ENCODE measurements at places on chromosomes 5 and 9.

DNA sequence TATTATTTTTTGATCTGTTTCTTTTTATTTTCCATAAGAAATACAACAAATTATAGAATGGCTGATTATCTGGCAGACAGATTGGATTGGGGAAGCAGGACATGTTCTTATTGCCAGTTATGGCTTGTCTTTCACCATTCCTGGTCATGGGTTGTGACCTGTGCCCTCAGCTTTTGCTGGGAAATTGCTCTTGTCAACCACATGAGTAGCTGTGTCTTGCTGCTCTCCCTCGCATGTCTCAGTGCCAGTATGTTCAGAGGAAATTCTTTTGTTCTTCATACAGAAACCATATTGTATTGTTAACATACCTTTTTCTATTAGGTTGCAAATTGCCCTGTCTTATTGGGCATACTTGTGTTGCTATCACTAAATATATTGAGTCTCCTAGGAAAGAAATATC lies 344.1 kb downstream of the OSTF1 start:
- no peak for DNase-seq

GRCh38 chr9:137095664-137096517 lies 9.1 kb downstream of the MAN1B1 start:
- DNase-seq, result peak; percentile 89

- DNase-seq, result no peak
These were observed 33.8 kb downstream of the ERGIC1 start for GRCh38 chr5:172867761-172868435.

DNA sequence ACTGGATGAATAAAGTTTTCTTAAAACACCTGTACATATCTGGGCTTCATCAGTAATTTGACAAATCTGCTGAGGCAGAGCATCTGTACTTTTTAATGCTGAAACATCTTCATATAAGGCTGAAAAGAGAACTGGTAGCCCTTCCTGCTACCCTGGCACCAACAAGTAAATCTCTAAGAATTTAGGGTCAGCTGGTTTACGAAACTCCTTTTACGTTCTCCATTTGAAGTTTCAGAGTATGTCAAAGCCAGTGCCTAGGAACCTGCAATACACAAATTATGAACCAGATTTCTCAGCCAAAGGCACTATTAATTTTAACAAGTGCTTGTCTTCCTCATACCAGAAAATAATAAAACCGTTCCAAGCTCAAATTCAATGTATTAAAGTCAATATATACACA lies 3.8 kb downstream of the ZFAND5 start:
- no peak for DNase-seq

- DNase-seq, result no peak
These were observed 1.3 kb upstream of the OR13J1 start for GRCh38 chr9:35871545-35871944.

DNA sequence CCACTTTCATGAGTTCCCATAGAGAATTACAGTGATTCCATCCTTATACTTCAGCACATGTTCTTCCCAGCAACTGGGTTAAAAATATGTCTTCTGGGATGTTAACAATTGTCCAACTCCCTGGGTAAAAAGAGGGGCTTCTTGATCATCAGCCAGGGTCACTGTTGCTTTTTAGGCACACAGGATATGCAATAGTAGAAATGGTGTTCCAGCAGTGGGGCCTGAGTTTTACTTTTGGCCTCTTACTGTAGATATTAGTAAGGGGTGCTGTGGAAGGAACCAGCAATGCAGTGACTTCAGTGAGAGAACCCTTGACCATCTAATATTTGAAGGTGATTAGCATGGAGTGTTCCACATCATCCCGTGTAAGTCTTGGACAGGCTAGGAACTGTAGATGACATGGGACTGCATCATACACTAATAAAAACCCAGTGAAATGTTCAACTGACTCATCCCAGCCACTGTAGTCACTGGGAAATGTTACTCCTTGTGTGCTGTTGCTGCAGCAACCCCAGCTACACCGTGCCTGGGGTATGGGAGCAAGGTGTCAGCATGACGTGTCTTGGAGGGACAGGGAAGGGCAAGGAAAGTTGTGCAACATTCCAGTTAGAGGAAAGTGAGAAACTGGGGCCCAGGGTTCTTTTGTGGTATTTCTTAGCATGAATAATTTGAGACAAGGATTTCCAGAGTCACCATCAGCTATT lies 610.9 kb downstream of the RAB3C start:
- DNase-seq, result no peak

- DNase-seq, result no peak
These were observed 4.3 kb downstream of the GNA14 start for GRCh38 chr9:77643871-77644270.

DNA sequence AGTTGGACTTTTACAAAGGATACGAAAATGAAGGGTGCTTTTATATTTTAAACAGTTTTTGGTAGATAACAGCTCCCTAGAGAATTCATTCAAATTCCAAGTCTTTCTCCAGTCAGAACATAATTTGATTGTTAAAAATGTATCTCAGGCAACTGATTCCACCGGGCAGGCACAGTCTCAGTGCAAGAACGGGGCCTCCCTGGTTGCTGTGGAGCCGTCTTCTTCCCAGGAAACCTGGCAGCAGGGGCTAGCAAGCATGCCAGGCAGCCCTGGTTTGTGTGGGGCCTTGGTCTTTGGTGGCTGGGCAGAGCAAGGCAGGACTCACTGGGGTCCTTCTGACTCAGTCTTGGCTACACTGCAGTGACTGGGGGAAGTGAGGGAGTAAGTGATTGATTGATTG lies 143.5 kb downstream of the NXNL2 start:
- no peak for DNase-seq

DNA sequence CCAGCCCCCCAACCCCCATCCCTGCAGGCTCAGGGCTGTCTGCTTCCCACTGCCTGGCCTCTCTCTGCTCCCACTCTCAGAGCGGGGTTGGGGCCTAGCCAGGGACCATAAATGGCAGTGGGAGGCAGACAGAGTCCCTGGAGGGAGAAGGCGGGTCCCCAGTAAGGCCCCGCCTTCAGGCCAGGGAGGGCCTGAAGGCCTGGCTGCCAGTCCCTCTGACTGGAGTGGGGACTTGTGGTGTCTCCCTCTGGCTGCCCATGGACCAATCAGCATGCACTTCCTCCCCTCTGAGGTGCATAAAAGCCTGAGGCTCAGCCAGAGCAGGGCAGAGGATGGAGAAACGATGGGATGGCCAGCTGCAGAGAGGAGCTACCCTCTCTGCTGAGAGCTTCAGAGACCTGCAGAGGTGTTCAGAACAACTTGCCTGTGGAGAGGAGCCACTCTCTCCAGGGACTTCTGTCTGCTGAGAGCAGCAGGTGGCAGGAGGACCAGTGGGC lies 2.7 kb upstream of the BTNL9 start:
- no peak for DNase-seq

DNA sequence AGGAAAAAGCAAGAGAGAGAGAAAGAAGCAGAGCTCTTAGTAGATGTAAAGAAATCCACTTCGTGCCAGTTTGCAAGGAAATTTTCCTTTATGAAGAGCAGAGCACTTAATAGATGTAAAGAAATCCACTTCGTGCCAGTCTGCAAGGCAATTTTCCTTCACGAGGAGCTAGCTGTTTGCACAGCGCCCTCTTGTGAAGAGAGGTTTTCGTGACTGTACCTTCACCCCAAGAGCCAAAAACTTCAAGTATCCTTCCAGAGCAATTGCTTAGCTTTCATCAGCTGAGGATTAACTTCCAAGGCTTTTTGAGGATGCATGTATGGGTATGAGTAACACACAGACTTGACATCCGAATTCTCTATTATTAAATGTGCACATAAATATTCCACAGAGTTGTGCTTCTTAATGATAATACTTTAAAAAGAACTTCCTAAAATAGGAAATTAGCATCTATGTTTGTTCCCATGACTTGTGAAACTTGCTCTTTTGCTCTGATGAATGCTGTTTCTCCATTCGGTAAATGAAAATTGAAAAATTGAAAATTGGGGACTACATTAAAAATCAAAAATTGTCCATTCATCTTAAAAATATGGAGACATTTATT lies 525.6 kb downstream of the PDE4D start:
- DNase-seq, result peak; percentile 43

GRCh38 chr5:89260254-89260653 lies 377.3 kb upstream of the MEF2C start:
- no peak for DNase-seq

GRCh38 chr9:36781533-36781932 lies 208.8 kb downstream of the MELK start:
- DNase-seq, result no peak

DNA sequence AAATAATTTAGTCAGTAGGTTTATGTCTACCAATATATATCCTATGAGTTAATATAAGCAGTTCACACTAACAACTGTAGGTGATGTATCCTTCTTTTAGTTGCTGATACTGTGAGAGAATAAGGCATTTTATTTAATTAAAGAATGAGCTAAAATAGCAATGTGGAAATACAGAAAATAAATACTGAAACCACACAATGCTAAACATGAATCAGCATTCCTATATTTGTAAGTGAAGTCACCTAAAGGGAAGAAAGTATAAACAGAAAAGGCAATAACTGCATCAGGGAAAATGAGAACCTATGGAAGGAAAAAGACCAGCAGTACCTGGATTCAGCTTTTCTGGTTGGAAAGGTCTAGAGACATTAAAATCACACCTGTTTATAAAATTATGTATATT lies 336.0 kb downstream of the PDE4D start:
- no peak for DNase-seq

DNA sequence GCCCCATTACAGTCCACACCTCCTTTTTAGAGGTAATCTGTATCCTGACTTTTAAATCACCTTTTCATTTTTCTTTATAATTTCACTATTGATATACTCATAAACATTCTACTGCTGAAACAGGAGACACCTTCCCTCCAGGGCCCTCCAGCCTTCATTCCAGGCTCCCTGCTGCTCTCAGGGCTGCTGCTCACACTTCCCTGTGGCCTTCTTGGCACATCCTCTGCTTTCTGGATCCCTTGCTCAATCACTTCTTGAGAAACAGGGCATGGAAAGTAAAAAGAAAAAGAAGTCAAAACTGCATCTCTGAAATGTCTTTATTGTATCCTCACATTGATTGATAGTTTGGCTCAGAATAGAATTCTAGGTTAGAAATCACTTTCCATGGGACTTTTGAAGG lies 19.3 kb upstream of the WNT8A start:
- no peak for DNase-seq

DNA sequence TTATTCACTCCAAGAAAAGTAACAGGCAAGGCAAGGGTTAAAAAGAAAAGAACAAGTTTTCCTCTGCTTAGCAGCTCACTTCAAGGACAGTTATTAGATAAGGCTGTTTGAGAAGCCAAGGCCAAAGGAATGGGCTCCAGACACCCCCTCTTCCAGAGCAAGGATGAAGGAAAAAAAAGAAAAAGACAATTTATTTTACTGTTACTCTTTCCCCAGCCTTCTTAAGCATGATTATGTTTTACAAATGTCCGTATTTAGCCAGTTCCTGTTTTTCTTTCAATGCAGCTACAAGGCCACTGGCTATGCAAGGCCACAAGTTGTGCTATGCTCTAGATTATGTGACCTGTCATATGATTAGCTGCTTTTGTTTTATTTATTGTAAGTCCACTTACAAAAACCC lies 106.5 kb upstream of the SIMC1 start:
- no peak for DNase-seq

DNA sequence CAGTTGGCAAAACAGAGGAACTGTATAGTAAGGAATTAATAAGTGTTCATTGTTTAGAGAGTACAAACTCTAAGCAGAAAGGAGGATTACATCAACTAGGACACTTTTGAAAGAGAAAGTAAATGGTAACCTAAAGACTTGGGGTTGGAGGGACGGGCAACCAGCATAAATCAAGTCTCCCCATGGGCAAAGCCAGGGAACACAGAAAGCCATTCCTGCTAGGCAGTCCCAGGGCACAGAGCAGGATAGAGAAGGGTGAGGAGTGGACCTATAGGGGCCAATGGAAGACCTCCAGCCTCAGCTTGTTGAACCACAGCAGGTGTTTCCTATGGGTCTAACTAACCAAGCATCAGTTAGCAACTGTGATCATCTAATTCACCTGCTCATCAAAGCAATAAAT lies 9.2 kb upstream of the ERAP1 start:
- no peak for DNase-seq

DNA sequence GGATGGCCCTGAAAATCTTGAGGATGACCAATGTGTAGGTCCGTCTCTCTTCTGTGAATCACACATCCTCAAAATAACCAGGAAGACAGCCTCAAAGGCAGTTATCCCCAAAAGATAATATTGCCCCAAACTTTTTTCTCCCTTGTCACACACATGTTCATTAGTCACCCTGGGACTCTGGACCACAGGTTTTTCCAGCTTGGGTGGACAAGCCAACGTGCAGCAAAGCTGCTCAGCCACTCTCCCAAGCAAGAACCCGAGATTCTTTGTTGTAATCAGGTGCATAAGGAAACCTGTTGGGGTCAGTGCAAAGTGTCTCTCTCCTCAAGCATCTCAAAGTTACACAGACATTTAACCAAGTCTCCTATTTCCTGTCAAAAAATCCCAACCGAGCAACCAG lies 196.6 kb downstream of the GNA14 start:
- no peak for DNase-seq

- DNase-seq, result peak; percentile 58
These were observed 403 bp downstream of the NINJ1 start for GRCh38 chr9:93133681-93134014.

DNA sequence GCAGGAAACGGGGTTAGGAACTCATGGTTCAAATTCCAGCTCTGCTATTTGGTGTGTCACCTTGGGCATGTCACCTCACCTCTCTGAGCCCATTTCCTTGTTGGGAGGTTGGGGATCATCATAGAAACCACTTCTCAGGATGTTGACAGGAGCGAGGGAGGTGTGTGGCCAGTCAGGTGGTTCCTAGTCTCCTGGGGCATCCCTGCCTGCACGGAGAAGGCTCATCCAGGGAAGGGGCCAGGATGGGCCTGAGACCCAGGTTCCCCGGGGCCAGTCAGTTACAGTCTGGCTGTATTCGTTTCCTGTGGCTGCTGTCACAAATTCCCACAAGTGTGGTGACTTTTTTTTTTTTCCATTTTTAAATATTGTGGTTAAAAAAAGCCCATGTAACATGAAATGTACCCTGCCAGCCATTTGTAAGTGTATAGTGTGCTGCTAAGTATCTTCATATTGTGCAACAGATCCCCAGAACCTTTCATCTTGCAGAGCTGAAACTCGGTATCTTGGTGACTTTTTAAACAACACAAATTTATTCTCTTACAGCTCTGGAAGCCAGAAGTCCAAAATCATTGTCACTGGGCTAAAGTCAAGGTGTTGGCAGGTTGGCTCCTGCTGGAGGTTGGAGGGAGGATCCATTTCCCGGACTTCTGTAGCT lies 78.7 kb upstream of the UNC5A start:
- no peak for DNase-seq

GRCh38 chr5:158513490-158514318 lies 586.0 kb downstream of the EBF1 start:
- DNase-seq, result no peak

Measured in activated CD4-positive, alpha-beta T cell treated with anti-CD3 and anti-CD28 coated beads, Interleukin-2, amount 50 U/mL, for 48 hours (primary cell).